ENCODE measurements at places on chromosomes 4 and X. TPM values are rescaled to one million over a fixed set of nuclear protein-coding genes. Genes with fewer than 3 reads are reported as not detected.

DNA sequence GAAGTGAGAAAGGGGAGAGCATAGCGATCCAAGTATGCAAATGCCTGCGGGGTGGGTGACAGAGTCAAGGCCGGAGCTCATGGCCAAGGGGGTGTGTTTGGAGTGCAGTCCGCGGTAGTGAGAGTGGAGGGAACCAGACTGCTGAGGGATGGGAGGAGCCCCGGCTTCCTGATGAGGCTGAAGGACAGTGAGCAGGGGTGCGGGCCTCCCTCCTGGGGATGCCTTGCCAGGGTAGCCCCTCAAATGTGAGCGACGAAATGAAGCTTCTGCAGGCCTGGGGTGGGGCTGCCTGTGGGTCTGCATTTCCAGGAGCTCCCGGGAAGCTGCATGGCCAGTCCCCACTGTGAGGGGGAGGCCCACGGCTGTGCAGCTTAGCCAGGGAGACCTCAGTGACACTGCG is 45.0 kb downstream of the PSAPL1 start:
- peak; percentile 2 for DNase-seq

DNA sequence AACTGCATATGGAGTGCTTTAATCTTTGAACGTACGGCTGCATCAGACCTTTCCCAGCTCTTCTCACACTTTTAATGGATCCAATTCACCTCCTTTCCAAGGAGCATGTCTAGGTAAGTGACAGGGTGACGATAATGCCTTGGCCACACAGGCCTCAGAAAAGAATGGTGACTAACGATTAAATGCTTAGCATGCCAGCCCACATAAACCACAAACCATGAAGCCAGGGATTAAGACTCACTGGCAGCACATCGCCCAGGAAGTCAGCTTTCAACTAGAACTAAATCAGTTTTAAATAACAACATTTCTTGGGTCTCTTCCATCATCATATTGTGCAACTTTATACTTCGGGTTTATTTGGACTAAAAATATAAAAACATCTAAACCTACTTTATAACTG is 28.7 kb downstream of the INPP4B start:
- DNase-seq = no peak

- DNase-seq = no peak
Observed at GRCh38 chr4:117640836-117641235, 393.4 kb upstream of the NDST3 start.

DNA sequence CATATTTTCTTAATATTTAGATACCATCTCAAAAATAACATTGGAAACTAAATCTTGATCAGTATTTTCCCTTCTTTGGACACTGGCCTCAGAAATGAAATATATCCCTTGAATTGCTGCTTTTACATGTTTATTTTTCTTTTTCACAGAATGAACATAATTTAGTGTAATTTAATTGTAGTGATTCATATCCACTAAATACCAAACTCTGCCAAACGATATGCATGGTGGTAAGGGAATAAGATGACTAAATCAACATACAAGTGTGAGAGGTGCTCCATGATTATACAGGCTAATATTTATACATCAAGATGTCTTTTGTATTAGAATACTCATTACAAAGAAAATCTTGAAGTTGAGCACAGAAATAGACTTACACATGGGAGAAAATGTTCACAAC is 216.8 kb upstream of the PACRGL start:
- DNase-seq = no peak

DNA sequence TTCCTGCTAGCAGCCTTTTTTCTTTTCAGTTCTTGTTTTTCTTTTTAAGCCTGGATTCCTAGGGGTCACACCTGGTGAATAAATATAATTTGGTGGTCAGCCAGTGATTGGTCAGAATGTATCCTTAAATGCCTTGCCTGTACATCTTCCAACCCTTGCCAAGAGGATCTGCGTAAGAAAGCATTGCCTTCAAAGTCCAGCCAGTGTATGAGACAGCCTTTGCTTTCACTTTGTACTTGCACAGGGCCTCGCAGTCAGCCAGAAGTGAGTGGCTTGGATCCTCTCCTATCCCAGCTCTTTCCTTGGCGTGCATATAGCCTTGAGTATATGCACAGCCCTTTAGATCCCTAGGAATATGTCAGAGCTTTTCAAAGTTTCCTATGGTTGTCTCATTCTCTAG is 22.2 kb downstream of the KANTR start:
- peak; percentile 14 for DNase-seq

- no peak for DNase-seq
Observed at GRCh38 chr4:186719925-186720694, 3.5 kb downstream of the FAT1 start.

DNA sequence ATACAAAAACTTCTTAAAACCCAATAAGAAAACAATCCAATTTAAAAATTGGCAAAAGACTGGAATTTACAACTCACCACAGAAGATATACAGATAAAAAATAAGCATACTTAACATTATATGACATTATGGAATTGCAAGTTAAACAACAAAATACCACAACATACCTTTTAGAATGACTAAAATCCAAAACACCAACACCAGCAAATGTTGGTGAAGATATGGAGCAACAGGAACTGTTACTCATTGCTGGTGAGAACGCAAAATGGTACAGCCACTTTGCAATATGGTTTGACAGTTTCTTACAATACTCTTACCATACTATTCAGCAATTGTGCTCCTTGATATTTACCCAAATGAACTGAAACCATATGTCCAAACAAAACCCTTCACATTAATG is 112.4 kb downstream of the ADGRL3 start:
- DNase-seq = no peak

DNA sequence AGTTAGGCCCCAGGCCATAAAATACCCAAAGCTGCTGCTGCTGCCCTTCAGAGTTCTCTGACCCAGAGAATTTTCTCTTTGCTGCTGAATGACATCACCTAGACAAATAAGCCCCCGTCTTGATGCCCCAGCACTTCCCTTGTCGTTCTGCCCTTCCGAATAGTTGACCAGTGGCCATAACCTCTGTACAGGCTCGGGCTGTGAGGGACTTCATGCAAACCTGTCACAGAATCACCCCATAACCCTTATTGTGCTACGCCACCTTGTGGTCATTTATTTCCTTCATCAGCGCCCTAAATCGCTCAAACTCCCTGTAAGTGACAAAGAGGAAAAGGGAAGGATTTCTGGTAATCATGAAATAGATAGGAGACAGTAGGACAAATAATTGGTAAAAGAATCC is 18.8 kb downstream of the SPACA5 start:
- peak; percentile 36 for DNase-seq

DNA sequence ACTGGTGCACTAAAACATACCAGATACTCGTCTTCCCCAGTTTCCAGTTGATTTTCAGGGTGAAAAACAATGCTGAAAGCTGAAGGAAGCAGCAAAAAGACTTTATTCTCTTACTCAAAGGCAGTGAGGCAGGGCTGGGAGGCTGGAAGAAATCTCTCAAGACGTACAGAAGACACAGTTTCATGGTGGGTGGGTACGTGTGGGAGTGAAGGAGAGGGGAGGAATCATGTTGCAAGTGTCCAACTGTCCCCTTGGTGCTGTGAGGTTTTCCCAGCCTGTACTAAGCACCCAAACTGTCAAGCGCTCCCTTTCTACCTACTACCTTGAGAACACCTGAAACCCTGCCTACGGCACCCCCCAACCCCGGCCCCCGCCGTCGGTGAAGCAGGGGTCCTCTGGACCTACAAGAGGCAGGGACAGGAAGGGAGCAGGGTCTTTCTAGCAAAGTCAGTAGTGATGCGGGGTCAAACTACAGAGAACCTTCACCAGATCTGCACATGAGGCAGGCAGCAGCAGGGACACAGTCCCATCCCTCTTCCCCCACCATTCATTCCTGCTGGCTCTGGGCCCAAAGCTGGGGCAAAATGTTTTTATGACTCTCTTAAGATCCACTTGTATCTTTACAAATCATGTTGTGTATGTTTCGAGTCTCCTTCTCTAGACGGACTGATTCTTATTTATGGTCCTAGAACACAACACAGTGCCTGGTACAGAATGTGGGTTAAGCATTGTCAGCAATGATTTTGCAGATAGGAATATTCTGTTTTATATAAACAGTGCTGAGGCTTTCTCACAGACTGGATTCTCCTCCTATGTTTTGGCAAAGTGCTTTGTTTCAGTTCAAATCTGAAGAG is 2.4 kb upstream of the SETD7 start:
- DNase-seq = no peak

DNA sequence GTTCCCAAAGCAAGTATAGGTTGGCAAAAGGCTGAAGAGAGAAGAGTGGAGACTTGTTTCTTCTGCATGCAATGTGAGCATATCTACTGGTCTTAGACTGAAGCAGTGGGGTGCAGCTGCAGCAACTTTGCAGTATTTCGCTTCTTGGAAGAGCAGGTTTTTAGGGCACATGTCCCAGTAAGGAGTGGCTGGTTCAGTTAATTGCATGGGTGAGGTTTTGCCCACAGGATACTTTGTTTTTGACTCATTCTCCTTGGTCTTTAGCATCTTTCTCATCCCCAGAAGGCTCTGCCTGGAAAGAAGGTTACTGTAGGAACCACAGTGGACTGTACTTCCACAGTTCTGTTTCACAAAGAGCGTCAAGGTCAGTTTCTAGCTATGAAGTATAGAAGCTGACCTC is 68.0 kb upstream of the NR3C2 start:
- DNase-seq = no peak

DNA sequence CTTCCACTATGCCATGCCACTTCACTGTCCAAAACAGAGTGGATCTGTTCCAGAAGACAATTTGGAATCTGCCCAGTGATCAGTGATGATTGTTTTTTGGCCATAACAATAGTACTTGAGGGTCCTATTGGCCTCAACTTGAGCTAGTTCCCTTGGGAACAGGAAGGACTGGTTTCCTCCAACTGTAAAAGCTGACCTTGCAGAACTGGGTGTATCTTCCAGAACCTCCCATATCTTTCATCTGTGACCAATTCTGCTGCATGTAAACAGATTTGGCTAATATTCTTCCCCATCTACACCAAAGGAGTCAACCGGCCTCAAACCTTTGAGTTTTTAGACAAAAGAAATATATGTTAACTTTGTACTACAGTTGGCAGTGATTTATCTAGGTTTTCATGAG is 165.1 kb upstream of the TRPC5 start:
- DNase-seq = no peak

DNA sequence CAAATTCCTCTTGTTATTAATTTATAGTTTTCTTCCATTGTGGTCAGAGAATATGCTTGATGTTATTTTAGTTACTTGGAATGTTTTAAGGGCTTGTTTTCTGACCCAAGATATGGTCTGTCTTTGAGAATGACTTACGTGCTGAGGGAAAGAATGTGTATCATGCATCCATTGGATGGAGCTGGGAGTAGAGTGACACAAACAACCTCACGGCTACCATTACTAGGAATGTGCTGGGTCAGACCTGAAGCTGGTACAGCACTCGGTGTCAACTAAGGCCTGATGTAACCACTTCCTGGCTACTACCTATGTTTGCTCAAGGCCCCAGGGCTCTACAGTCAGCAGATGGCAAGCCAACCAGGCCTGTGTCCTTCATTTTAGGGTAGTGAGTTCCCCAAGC is 257.8 kb downstream of the FAT4 start:
- no peak for DNase-seq

DNA sequence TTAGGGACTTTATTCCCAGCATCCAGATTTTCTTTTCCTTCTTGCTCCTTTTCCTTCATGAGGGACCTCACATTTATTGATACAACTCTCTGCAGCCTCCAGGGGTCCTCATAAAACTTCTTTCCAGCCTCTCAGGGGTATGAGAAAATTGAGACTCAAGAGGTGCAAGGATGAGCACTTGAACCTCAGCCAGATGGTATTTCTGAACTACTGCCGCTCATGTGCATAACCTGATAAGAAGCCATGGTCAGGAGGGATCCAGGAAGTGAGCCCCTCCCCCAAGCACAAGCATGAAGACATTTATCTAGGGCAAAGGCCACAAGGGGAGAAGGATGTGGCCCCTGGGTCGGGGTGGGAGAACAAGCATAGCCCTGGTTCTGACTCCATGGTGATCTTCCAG is 73.3 kb downstream of the TSPAN7 start:
- no peak for DNase-seq

DNA sequence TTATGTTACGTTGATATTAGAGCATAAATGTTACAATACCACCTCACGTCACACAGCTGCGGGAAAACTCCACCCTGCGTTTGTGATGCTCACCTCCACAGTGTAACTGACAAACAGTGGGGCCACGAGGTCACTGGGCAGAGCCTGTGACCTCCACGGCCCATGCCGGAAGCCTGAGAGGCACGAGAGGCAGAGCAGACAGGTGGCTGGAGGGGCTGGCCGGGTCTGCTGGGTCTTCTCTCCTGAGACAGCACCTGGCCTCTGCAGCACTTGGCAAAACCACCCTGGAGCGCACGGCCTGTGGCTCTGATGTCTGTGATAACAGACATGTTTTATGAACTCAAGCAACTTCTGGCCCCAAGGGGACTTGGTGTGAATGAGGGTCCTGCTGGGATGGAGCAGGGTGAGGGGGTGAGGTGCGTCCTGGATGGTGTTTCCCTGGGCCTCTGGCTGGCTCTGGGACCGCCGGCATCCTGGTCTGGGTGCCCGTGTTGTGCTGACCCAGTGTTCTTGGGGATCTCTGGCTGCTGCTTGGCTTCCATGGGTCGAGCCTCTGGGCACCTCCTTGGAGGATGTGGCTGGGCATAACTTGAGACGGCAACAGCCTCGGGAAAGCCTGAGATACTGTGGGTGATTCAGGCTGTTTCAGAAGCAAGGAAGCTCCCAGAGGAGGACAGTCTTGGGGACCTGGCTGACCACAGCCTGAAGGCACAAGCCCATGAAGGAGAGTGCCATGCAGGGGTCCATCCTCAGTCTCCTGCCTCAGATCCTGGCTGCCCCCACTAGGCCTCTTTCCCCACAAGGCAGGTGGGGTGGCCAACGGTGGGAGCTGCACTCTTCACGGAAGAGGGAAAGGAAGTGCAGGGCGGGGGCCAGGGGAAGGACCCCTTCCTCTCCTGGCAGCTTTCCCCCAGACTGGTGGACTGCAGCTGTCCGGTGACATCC is 19.7 kb downstream of the RNF212 start:
- no peak for DNase-seq

DNA sequence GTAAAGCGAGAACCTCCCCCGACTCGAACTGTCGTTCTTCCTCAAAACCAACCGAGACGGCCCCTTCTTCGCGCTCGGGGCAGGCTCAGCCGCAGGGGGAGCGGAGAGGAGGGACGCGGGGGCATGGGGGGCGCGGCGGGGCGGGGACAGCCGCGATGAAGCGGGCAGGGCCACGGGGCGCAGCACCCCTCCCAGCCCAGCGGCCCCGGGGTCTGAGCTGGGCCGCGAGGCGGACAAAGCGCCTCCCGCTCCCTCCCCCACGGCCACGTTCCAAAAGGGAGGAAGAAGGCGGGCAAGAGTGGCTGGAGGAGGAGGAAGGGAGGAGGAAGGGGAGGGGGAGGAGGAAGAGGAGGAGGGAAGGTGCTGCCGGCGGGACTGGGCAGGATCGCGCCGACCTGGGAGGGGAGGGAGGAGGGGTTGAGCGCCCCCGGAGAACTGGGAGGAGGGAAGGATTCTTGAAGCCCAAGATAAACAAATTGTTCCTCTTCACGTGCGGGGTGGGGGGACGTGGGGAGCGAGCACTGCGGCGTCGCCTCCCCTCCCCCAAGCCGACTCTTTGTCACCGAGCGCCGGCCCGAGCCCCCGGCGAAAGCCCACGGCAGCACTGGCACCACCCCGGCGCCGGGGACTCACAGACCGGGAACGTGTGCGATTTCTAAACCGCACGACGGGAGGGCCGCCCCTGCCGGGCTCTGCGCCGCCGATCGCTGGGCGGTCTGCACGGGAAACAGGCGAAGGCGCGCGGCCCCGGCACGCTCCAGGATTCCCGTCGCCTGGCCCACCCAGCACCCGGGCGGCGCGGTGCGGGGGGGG is 2.9 kb downstream of the MAML3 start:
- peak; percentile 87 for DNase-seq

The CXorf58 gene
- not detected for total RNA-seq

The MAGEB1 gene
- total RNA-seq = not detected

The HEPH gene
- total RNA-seq = 114 TPM

The NR0B1 gene
- not detected for total RNA-seq

The TMPRSS11F gene
- not detected for total RNA-seq

The SLC38A5 gene
- 14.3 TPM for total RNA-seq

The FABP2 gene
- 3.4 TPM for total RNA-seq
